ENCODE measurements at places on chromosomes 1 and 21.

- peak; percentile 12 for DNase-seq
Measured at GRCh38 chr1:200624679-200625335, 4.3 kb upstream of the KIF14 start.

GRCh38 chr1:21866707-21867043 lies 54.6 kb downstream of the LDLRAD2 start:
- no peak for DNase-seq

- no peak for DNase-seq
Measured at GRCh38 chr1:214326406-214326805, 45.4 kb downstream of the SMYD2 start.

- no peak for DNase-seq
Measured at GRCh38 chr1:229303855-229304254, 32.9 kb downstream of the RAB4A start.

DNA sequence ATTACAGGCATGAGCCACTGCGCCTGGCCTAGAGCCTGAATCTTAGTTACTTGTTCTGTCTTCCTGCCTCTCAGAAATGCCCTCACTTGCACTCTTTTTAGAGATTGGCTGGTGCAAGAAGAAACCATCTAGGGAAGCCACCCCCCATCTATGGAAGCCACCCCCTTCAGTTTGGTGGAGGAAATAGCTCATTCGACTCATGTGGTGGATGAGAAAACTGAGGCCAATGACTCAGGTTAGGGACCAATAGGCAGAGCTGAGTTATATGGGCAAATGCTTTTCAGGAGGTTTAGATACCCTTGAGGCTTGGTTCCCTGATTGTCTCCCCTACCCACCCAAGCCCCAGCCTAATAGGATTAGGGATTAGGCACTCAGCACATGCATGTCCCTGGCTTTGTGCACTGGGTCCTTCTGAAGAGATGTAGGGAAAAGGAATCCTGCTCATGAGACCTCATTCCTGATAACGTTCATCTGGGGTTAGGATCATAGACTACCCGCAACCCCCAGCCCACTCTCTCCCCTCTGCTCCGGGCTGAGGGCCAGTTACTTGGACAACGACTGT lies 77.1 kb downstream of the PAX7 start:
- DNase-seq: no peak

- peak; percentile 4 for DNase-seq
Measured at GRCh38 chr1:77282866-77283539, 1.2 kb downstream of the AK5 start.

DNA sequence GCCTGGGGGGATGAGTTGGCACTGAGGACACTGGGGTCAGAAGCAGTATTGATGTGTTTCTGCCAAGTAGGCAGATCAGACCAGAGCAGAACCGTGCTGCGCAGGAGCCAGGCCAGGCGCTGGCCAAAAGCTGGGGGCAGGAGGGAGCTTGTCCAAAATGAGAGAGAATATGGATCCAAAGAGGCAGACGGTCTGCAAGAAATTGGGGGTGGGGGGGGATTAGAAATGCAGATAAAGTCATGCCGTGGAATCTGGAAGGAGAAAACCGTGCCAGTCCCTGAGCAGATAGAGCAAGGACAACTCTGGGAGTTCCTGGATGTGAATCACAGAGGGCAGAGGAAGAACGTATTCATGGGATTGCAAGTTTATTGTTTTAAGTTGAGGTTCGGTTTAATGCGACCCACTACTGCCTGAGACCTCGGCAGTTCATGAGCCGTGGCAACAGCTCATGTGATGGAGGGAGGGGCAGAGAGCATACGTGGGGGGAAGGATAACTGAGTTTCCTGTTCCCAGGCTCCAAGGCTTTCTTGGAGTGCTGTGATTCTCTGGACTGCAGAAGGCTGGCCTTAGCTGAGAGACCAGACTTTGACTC lies 224.0 kb downstream of the FGGY start:
- DNase-seq: peak; percentile 78

GRCh38 chr1:32276032-32276782 lies 15.7 kb upstream of the HDAC1 start:
- DNase-seq: no peak

- no peak for DNase-seq
Measured at GRCh38 chr1:198523182-198523950, 17.1 kb downstream of the ATP6V1G3 start.

DNA sequence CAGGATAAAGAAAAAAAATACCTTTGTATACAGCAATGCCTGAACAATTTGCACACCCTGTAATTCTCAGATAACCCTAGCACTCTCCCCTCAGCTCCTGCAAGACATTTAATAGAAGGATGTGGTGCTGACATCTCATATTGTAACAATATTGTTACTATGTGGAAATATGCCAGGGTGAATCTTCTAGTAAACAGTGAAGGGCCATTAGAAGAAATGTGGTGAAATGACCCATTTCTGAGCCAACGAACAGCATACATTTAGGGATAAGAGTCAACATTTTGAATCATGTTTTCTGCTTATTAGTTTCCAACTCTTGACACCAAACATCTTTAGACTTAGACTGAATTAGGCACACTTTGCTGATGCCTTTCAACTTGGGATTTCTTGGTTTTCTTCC lies 188.2 kb downstream of the KAZN start:
- no peak for DNase-seq

GRCh38 chr1:93349231-93350135 lies 3.8 kb downstream of the DR1 start:
- peak; percentile 27 for DNase-seq

DNA sequence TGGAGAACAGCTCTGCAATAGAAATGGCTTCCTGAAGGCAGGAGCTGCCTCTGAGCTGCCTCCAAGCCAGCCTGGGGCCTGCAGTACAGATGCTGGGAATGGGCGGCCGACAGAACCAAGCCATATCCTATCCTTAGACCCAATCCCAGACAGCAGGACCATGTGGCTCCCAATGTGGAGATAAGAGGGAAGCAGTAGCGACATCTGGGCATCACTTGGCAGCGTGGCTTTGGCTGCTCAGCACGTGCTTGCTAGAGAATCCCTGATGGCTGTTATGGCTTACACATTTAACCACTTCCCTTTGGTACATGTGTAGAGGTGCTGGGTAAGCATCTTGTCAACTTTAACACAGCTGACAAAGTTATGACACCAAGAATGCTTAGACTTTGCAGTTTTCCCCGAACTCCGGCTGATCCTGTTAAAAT lies 87.7 kb downstream of the MAN1C1 start:
- no peak for DNase-seq

- DNase-seq: peak; percentile 44
Measured at GRCh38 chr21:37292941-37293340, 25.8 kb upstream of the VPS26C start.

GRCh38 chr1:221394011-221394544 lies 347.8 kb downstream of the DUSP10 start:
- DNase-seq: peak; percentile 71

- peak; percentile 26 for DNase-seq
Measured at GRCh38 chr1:10793129-10793651, 3.3 kb downstream of the CASZ1 start.

DNA sequence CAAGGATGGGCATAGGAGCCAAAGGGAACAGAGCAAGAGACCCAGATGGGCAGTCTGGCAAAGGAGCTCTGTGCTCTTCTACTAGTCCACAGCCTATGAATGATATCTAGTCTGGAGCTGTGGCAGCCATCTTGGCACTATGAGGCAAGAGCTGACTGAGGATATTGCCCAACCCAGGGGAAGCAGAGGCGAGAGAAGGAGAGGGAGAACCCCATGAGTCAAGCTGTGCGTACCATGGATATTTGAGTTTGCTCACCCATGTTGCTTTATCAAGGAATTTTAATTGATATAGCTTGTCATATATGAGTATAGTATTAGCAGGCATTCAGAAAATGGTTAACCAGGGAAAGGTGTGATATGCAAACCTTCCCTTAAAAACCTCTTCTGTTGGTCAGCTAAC lies 420.9 kb downstream of the PRDM2 start:
- DNase-seq: no peak

DNA sequence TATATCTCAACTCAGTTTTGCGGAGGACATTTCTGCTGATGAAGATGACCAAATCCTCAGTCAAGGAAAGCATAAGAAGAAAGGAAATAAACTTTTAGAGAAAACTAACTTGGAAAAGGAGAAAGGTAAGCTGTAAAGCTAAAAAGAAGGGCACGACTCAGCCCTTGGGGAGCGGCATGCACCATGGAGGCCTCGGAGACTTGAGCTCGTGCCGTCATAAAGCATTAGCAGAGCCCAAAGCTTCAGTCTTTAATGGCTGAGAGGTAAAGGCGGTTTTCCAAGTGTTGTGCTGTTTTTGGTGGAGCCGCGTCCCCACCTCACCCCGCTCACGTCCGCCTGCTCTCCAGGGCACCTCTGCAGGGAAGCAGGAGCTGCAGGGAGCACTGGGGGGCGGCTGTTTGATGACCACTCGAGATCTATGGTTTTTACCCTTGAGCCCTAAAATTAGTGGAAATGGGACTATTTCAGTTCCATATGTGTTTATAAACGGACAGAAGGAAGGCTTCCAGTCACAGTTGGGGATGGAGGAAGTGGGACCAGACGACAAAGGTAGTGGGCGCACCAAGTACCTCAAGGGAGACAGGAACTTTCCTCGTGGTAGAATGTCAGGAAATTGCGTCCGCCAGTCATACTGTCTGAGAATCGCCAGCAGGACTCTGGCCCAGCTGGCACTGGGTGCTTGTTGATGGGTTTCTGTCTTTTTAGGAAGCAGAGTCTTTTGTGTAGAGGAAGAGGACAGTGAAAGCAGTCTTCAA lies 27.6 kb downstream of the RRP1B start:
- no peak for DNase-seq

All from iris pigment epithelial cell (primary cell).